ENCODE measurements at places on chromosomes 4 and X. TPM values are rescaled to one million over a fixed set of nuclear protein-coding genes. Genes with fewer than 3 reads are reported as not detected.

SOX3 gene
- total RNA-seq: not detected

NDNF gene
- not detected for total RNA-seq

EVC gene
- 12.5 TPM for total RNA-seq

LNX1 gene
- total RNA-seq: not detected

UGT2B7 gene
- 0.19 TPM for total RNA-seq
